HAP-1 (cell line): ENCODE measurements at places on chromosomes 12 and 14.

DNA sequence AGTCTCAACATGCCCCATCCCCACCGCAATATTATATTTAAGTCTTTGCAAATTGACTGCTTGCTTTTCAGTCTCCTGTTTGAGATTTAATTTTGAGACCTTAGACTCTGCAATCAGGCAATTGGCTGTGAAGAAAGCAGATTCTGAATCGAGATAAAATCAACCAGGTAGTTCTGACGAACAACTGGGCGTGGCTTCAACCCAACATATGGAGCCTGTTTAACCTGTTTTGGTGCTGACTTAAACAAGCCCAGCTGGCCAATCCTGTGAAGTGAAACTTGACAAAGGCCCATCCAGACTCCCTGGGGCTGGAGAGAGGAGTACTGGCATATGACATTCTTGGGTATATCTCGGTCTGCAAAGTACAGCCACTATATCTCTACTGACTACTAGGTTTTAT is 9.8 kb upstream of the CIPC start:
- DNase-seq = no peak

GRCh38 chr14:90551733-90552464 is 155.1 kb downstream of the CALM1 start:
- no peak for DNase-seq

GRCh38 chr12:13181375-13182070 is 15.0 kb upstream of the EMP1 start:
- no peak for DNase-seq

DNA sequence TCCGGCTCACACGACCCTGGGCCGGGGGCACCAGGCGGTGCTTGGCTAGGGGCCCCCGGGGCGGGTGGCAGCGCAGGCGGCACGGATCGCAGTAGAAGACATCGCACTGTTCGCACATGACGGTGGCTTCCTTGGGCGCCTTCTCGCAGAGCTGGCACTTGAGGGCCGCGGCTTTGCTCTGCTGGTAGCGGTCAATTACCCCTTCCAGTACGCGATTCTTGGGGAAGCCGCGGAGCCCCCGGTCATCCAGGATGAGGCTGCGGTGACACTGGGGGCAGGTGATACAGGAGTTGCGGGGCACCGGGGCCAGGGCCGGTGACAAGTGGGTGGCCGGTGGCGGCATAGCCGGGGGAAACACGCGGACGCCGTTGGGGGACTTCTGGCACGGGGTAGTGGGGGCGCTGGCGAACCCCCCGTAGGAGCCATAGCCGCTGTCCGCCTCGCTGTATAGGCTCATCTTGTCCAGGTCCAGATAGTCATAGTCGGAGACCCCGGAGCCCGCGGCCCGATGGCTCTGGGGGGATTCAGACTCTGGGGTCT is 553 bp downstream of the TRIM9 start:
- DNase-seq = peak; percentile 53

- no peak for DNase-seq
Observed at GRCh38 chr14:57870686-57871457, 5.0 kb upstream of the SLC35F4 start.

DNA sequence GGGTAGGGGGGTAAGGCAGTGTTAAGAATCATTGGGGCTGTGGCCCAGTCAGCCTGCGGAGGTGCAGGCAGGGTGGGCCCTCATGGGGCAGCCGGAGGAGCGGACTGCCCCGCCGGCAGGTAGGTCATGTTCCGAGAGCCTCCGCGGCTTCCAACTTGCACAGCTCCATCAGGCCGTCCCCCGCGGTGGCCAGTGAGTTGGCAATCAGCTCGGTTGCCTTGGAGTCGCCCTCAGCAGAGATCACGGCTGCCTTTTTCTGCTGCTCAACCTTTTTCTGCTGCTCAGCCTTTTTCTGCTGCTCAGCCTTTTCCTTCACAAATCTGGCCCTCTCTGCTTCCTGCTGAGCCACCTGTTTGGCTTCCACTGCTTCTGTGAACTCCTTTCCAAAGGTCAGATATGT is 41.1 kb upstream of the CSRNP2 start:
- DNase-seq = no peak

GRCh38 chr12:22164139-22164538 is 118.1 kb downstream of the CMAS start:
- no peak for DNase-seq

- no peak for DNase-seq
Observed at GRCh38 chr14:61146899-61147298, 134.2 kb downstream of the TMEM30B start.

DNA sequence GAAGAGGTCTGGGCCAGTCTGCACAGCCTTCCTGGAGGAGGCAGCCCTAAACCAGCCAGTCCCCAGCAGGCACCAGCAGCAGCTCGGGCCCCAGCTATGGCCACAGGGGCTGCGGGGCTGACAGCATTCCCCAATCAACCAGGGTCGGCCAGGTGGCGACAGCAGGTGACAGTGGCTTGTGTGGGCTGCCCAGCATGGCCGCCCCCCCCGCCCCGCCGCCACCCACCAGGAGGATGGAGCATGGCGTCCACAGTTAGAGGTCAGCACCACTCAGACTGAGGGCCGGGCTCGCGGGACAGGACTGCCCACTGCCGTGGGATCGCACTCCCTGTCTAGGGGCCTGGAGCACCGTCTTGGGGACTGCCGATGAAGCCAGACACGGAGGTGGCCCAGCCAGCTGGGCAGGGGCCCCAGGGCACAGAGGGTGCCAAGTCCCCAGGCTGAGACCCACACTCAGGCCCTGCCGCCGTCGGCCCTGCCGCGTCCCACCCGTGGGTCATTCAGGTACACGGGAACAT is 15.0 kb downstream of the AKT1 start:
- DNase-seq = no peak

DNA sequence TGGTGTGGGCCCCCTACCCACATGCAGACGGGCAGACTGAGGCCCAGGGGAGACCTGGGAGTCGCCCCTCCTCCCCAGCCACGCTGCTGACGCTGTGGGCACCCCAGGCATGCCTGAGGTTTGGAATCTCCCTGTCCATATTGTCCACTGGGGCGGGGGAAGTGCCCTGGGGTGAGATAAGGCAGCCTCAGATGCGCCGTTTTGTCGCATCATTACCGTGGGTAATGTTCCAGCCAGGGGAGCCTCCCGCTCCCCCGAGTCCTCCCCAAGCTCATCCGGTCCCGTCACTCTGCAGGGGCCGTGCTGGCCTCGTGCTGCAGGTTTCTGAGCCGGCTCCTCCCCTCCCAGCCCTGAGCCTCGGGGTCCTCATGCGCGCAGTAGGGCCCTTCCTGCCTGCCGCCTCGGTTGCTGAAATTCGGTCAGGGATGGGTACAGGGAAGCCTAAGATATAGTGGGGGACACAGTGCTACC is 11.4 kb downstream of the INF2 start:
- DNase-seq = no peak

- no peak for DNase-seq
Observed at GRCh38 chr12:131862600-131862993, 31.8 kb upstream of the ULK1 start.

GRCh38 chr12:115709540-115710011 is 567.9 kb downstream of the MED13L start:
- DNase-seq = no peak

- no peak for DNase-seq
Observed at GRCh38 chr14:96095581-96096476, 56.7 kb downstream of the C14orf132 start.

DNA sequence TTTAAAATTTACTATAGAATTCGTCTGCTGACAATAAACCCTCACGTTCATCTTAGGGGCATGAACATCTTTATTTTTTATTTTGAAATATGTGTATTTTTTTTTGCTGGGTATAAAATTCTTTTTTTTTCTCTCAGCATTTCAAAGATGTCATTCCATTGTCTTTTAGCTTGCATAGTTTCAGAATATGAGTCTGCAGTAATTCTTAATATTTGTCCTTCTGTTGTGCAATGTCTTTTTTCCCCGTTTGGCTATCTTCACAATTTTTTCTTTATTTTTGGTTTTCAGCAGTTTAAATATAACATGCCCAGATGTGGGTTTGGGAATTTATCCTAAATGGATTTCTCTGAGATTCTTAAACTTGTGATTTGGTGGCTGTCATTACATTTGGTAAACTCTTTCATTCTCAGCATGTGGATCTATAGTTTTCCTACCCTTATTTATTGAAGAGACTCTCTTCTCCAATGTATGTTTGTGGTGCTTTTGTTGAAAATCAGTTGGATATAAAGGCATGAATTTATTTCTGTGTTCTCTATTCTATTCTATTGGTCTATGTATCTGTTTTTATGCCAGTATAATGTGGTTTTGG is 37.8 kb upstream of the PLBD1 start:
- no peak for DNase-seq

- no peak for DNase-seq
Observed at GRCh38 chr14:20723488-20723887, 22.2 kb upstream of the EDDM3A start.

- DNase-seq = no peak
Observed at GRCh38 chr12:89665556-89665955, 43.1 kb downstream of the ATP2B1 start.

DNA sequence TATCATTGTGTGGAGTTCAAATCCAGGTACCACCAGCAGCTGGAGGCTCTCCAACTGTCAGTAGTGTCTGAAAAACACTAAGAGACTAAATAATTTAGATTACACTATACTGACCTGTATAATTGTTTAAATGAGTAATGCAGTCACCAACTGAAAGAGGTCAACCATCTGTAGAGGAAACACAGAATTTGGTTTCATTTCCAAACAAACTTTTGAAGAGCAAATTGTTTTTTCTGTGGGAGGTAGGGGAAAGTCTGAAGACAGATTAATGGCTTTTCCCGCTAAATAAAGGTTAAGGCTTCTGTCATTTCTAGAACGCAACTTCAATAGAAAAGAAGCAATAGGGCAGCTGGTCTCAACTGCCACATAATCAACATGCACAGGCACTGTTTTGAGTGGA is 462.6 kb downstream of the PRKD1 start:
- no peak for DNase-seq

DNA sequence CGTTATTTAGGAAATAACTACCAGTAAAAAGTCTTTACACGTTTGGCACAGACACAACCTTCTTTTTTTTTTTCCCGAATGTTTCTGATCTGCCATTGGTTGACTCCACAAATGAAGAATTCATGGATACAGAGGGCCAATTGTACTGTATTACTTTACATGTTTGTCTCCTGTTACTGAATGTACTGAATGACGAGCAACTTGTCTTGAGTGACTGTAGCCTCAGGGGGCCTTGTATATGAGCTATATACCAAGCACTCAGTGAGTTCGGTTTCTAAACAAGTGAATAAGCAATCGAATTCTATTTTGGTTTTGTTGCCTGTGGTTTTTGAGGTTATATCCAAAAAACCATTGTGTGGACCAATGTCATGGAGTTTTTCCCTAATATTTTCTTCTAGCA is 480.0 kb upstream of the SYT1 start:
- DNase-seq = no peak

GRCh38 chr14:29607169-29607568 is 320.5 kb downstream of the PRKD1 start:
- DNase-seq = no peak

GRCh38 chr12:27057543-27057942 is 24.8 kb downstream of the C12orf71 start:
- no peak for DNase-seq
